Tibial artery (tissue), 4 donors: ENCODE measurements at places on chromosomes 1 and 21.

GRCh38 chr1:91036894-91037829, 15.3 kb upstream of the ZNF644 start:
- no peak for DNase-seq

- DNase-seq: no peak
Observed at GRCh38 chr1:7847599-7847998, 5.3 kb downstream of the UTS2 start.

GRCh38 chr1:161190962-161191521, 7.8 kb downstream of the ADAMTS4 start:
- DNase-seq: peak; percentile 65

- DNase-seq: no peak
Observed at GRCh38 chr1:223140611-223141405, 2.2 kb downstream of the TLR5 start.

DNA sequence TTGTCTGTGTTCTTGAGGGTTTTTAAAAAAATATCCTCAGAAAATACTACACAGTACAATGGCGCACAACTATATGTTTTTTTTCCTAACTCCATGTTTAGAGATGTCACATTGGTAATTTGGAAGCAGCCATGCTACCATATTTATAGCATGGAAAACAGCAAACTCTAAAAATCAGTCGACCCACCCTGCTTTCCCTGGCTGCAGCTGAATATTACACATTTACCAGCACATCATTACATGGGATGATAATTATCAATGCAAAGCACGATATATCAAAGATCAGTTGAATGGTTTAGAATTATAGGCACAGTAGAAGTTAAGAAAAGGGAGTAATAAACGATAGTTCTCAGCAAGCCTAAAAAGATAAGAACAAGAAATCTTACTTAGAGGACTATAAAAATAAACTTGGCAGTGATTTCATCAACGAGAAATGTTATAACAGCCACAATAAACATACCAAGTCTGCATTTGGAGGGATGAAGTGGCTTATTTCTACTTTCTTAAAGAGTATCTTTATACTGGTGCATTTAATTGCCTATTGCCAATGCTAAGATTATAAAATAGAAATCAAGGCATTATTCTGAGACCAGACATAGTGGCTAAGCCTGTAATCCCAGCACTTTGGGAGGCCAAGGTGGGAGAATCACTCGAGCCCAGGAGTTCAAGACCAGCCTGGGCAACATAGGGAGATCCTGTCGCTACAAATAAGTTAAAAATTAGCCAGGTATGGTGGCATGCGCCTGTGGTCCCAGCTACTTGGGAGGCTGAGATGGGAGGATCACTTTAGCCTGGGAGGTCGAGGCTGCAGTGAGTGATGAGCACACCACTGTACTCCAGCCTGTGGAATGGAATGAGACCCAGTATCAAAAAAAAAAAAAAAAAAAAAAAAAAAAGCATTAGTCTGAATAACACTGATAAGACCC, 43.4 kb downstream of the WDR64 start:
- no peak for DNase-seq

DNA sequence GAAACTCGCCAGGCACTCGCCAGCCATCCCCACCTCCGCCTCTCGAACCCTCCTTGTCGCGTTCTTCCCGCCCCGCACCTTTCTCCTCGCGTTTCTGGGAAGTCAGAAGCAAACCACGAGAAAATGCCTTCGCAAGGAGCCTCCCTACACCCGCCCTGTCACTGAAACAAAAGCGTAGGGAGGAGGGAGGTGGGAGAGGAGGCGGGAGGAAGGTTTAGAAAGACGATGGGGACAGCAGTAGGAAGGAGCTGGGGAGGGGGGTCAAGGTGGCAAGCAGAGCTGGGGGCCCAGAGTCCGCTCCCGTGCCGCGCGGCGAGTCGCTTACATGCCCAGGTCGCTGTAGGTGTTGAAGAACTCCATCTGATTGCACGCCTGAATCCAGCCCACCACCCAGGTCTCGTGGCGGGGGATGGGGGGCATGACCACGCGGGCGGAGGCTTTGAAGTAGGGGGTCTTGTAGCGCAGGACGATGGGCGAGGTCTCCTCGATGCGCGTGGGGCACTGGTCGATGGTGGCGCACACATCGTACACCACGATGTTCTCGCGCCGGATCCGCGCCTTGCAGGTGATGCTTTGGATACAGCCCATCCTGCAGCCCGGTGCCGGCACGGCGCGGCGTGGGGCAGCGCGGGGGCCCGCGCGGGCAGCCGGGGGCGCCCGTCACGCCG, 1.0 kb downstream of the FAM78B start:
- peak; percentile 20 for DNase-seq

DNA sequence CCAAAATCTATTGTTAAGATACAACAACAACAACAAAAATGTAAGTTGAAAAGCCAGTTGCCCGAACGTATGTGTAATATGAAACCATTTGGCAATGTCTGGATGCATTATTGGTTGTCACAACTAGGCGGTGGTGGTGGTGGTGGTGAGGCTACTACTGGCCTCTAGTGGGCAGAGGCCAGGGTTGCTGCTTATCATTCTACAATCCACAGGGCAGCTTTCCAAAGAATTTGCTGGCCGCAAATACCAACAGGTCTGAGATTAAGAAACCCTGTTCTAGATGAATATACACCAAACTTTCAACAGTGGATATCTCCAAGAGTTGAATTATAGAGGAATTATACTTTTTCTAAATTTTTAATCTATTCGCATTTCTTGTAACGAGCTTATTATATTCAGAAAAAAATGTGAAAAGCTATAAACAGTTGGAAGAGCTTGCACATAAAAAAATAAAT, 26.8 kb upstream of the ZNF697 start:
- no peak for DNase-seq

DNA sequence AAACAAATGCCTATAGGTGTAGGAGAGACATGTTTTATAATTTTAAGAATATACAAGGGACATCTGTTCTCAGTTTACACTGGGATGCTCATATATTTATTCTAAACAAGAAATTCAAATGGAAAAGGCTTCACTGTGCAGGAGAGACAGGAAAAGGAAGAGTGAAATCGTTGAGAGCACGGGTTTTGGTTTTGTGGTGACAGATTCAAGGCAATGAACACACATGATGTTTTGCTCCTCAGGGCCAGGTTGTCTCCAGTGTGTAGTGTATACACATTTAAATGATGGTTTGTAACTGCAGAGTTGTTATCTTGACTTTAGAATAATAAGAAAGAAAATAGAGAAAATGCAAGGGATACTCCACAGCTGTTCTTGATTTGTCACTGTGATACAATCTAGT, 73.7 kb downstream of the S1PR1 start:
- no peak for DNase-seq
